CD4-positive, alpha-beta T cell treated with Interleukin-1 beta for 1 hour (primary cell): ENCODE measurements at places on chromosomes 2 and 18.

GRCh38 chr18:79195716-79196683, 126.8 kb downstream of the ATP9B start:
- DNase-seq = no peak

DNA sequence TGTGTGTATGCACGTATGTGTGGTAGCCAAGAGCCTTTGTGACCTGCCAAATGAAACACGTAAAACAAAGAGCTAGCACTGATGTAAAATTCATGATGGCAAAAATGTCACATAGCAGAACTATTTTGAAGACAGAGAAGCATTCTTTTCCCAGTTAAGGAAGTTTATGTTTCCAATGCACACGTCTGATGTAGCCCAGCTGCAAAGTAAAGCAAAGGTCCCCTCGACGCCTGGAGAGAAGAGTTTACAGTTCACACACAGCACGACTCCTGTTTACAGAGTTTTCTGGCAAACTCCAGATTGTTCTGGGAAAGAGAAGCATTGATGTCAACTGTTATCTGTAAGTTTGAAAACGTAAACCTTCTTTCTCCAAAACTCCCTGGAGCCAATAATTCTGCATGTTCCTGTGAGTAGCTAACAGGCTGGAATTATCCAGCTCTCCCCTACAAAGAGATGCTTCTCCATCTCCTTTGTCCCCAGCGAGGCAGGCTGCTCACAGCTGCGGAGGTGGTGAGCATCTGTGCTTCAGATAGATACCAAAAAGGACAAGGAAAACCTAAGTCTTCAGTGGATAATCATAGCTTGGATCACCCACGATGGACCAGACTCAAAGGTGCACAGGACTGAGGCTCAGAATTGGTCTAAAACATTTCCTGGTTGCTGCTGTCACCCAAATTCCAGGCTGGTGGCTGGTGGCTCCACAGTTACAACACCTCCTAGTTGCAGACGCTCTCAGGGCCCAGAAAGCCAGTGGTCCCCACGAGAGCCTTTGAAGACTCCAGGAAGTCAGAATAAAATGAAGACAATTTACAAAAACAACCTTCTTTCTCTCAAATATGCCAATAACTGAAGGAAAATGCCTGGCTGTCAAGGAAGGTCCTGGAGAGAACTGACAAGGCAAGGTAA, 87.4 kb downstream of the COL6A3 start:
- no peak for DNase-seq

DNA sequence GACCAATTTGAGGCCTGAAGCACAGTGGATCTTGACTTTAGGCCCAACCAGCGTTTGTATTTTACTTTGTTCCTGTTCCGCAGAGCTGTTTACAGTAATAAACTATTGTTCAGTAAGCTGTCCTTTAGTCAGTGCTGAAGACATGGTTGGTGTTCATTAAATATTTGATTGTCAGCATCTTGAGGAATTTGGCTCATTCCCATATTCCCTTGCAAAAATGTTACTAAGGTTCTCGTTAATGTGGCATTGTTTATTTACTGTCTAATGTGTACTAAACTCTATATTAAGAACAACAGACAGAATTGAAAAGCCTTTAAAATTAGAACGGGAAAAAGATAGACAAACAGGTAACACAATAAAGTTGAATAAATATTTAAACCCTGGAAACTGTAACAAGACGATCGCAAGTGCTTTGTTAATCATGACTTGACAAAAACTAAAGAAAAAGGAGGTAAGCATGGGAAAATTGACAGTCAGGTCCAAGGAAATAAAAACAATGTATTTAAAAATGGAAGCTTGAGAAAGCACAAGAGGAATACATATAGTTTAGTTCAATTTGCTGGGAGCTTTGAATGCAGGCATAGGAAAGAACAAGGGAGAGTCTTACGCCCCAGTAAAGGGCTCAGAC, 1060.8 kb upstream of the CRIM1 start:
- no peak for DNase-seq

DNA sequence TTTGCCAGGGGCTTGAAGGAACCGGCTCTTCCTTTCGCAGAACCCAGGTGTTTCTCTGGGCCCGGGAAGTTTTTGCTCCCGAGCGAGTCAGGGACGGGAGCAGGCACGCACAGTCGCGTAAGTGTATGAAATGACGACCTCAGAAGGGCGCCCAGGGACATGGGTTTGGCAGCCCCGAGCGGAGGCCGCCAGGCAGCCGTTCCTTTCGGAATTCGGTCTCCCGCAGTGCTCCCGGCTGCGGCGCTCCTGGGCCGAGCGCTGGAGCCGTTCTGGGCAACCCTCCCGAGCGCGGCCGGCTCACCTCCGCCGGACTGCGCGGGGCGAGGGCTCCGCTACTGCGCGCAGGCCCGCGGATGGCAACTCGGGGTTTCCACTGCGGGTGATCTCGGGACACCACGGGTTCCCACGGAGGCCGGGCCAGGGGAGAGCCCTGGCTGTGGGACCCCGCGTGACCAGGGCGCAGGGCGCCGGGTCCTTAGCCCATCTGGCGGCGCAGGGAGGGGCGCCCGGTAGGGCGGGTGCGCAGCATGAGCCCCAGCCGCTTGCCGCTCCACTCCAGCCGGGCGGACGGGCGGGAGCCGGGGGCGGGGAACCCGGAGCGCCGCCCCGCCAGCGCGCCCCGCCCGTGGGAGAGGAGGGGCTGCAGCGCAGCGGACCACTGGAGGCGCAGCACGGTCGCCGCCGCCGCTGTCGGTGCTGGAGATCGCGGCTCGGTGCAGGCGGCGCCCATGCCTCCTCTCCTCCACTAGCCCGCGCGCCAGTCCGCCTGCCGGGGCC, at the start of gene OSBPL6:
TSS of gene OSBPL6 (plus strand) at position 690 of the 777 bp plus-strand sequence. CDS start 111,673 bp downstream, outside the sequence.
- DNase-seq = peak; percentile 52

DNA sequence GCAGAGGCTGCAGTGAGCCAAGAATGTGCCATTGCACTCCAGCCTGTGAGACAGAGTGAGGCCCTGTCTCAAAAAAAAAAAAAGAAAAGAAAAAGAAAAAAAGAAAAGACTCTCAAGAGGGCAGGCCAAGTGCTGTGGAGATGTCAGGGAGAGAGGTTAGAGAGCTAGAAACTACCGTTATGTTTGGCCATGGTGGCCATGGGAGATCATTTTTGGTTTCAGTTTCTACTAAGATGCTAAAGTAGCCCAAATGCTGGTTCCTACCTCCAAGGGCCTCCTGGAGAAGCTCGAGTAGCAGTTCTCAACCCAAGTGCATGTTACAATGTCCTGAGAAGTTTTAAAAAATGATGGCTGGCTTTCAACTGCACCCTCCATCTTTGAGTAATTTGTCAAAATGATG, 47.4 kb upstream of the TCF4 start:
- no peak for DNase-seq

DNA sequence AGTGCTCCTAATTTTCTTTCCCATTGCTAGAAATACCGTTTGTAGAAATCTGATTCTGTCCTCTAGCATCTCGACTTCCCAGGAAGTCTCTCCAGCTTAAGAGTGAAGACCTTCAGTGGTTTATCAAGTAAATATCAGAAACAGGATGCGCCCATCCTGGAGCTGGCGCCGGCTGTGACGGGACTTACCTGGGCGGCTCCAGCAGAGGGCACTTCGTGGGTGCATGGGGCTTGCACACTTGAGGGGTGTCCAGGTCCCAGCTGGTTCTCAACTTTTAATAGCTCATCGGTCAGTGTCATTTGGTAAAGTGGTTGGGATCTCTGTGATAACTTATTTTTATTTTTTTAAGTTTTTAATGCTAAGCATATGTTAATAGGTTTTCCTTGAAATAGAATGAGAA, 167.0 kb upstream of the TPO start:
- no peak for DNase-seq

DNA sequence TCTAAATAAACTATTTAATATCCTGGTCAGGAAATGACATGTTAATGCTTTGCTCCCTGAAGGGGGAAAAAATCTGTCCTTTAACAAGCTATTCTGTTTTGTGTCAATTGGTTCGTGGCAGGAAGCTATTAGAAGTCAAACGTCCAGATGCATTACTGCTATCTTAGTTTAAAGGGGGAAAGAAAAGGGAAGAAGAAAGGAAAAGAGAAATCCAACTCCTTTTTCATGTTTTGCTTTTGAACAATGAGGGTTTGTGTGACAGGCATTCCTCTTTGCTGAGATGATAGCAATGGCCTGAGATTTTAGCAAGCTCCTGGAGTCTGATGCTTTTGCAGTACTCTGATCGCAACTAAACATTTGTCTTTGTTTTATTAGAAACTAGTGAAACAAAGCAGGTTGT, 24.6 kb downstream of the TRIB2 start:
- DNase-seq = no peak

GRCh38 chr2:4272261-4272858, 569.0 kb downstream of the DCDC2C start:
- DNase-seq = no peak

DNA sequence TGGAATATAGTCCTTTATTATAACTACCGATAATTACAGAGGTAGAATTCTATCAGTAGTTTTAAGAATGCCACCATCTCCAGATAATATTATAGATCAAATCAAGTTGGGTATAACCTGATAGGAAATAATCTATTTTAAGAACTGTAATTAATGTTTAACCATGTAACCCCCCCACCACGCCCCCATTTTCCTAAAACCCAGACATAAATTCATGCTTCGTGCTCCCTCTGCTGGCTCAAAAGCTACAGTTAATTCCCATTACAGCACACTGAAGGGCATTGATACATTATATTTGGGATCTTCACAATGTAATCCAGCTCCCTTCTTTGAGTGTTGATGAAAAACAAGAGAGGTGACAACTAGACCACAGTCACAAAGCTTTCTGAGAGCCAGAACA, 228.0 kb upstream of the SMAD7 start:
- peak; percentile 9 for DNase-seq

DNA sequence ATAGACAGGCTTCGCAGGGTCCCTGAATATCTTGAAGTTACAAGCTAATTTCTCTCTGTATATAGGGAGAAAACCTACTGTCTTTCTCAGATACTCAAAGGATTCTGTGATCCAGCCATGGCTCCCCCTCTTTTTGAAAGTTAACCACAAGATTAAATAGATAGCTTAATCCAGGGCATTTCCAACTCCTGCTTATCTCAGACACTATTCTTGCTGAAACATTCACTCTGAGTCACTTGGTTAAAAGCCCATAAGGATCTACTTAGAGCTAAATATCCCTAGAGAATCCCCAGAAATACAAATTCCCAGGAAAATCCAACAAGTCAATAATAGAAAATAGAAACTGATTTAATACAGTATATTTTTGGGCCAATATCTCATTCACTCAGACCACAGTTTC, 179.1 kb upstream of the LYPD1 start:
- DNase-seq = no peak

DNA sequence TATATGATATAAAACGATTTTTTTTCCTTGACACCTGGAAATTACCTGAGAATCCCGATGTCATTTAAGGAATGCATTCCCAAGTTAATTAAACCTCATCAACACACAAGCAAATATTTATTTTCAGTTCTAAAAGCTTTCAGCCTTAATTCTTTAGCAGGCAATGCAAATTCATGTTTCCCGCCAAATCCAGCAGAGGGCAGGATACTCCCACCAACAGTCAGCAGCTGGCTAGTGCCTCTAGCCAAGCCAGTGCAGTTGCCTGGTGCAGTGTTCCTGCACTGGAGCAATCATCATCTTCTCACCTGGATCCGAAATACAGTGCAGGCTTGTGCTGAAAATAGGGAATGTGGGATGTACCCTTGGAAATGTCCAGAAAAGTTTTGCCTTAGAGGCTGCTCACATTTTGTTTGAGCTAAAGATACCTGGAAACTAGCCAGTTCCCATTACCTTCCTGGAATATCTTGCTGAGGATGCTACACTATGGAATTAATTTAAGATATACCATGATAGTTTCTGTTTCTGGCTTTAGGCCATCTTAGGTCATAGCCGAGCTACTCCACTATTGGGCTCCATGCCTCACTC, 48.4 kb upstream of the CYTIP start:
- DNase-seq = peak; percentile 75

- DNase-seq = no peak
Observed at GRCh38 chr2:52558265-52558664, 1209.3 kb upstream of the CHAC2 start.

DNA sequence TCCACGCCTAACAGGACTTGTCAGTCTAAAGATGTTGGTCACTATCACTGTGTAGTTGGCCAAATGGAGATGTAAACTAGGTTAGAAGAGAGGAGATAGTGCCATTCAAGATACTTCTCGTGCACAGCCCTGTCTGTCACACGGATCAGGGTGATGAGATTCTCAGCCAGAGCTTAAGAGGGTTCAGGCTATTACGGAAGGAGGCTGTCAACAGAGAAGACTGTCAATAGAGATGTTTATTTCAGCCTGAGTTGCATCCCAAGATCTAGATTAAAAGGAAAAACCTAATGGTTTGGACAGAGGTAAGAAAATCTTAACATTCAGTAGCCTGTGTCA, 83.4 kb downstream of the AAK1 start:
- DNase-seq = no peak

GRCh38 chr18:10036479-10036878, 122.7 kb downstream of the VAPA start:
- no peak for DNase-seq

GRCh38 chr2:55418512-55419232, 984 bp downstream of the CCDC88A start:
- no peak for DNase-seq

DNA sequence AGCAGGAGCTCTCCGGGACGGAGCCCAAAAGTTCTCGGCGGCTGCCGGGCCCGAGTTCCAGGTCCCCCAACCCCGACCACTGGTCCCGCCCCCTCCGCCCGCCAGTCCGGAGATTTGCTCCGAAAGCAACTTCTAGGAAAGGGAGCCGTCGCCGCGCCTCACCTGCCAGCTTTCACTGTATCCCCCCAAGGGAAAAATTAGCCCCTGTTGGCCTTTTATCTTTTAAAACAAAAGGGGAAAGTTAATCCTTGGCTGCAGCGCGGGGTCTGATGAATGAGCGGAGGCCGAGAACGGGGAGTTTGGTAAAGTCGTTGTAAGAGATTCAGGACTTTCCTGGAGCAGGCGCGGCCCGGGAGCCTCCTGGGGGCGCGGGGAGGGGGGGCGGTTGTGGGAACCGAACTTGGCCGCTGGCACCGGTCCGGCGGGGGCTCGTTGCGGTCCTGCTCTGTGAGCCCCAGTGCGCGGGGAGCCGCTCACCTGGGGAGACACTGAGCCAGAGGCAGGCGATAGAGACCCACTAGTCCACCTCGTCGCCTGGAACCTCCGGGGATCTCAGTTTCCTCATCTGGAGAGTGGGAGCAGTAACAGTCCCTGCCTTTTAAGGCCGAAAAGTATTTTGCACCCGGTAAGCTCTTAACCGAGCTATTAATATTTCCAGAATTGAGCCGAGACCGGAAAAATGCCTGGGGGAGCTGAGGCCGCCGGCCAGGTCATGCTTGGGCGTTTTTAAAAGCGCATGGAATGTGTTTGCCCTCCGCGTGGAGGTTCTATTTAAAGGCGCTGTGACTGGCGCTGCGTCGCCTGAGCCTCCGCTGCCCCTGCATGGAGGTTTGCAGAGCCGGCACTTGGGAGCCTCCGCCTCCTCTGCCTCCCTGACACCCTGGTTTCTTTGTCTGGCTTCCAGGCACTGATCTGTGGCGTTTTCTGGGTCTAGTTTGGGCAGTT, 1.1 kb downstream of the EFHD1 start:
- DNase-seq = no peak

- no peak for DNase-seq
Observed at GRCh38 chr18:62847081-62847480, 131.7 kb downstream of the PHLPP1 start.
